Activated naive CD8-positive, alpha-beta T cell treated with anti-CD3 and anti-CD28 coated beads, Interleukin-2, amount 10 ng/mL, durations not matched to agents 7 days and 5 days (primary cell): ENCODE measurements at places on chromosomes 7 and 10.

DNA sequence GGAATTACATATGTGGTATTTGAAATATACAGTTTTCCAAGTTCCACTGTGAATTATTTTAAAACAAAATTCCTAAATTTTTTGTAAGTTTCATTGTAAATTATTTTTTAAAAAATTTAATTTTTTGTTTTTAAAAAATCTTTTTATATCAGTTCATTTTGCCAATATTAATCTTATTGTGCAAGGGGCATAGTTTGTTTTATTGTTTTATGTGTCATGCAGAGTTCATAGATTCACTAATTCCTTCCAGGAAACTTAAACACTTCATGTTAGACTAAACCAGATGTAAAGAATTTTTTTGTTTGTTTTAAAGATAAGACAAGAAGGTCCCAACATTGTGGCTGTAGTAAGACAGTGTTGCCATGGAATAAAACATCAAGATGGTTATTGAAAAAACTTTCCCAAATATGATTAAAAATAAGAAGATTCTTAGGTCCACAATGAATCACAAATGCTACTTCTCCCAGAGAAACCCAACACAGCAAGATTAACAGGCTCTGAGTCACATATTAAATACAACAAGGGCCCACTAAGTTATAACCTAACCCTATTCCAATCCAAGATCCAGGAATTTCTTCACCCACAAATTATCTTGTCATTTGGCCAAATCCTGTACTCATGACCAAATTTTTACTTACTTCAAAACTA, 464.7 kb upstream of the IGFBP3 start:
- no peak overlapping the region for H3K27ac ChIP-seq
- no peaks in the 10 kb centered on the region for H3K36me3 ChIP-seq
- H3K4me1 ChIP-seq: no peaks in the 10 kb centered on the region
- H3K27me3 ChIP-seq: no peaks in the 10 kb centered on the region
- no peak overlapping the region for H3K4me3 ChIP-seq

- no peaks in the 10 kb centered on the region for H3K27me3 ChIP-seq
- no peaks in the 10 kb centered on the region for H3K36me3 ChIP-seq
- H3K4me3 ChIP-seq: no peak overlapping the region
- H3K27ac ChIP-seq: no peak overlapping the region
These were observed 540.2 kb downstream of the NXPH1 start for GRCh38 chr7:8973601-8974000.

- DNase-seq: no peak
- H3K27me3 ChIP-seq: no peaks in the 10 kb centered on the region
- no peak overlapping the region for H3K4me3 ChIP-seq
- no peak overlapping the region for H3K27ac ChIP-seq
These were observed 119.1 kb downstream of the PTPRZ1 start for GRCh38 chr7:121992068-121992467.

DNA sequence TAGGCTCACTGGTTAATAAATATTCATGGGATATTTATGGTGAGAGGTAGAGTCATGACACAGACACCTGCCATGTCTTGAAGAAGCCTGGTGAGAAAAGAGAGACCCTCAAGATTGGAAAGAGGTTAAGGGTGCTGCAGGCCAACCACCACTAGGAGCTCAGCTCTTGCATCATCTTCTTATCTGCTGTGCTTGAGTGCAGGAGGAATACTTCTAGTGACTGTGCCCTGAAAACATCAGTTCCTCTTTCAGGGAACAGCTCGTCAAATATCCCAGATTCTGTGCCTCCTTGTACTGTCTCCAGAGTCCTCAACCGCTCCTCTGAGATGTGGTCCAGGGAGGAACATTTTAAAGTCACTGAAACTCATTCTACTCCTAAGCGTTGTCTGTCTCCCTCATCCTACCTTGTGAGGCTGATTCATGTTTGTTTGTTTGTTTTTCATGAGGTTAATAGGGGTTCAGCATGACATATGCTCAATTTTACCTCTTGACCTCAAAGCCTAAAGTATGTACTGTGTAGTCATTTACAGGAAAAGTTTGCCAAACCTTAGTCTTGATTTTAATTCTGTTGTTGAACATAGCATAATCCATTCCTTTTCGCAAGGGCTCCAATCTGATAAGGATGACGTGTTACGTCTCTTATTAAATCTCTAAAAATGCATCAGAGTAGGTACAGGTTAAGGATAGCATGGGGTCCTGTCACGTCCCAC, 293.1 kb downstream of the C7orf25 start:
- H3K4me3 ChIP-seq: no peak overlapping the region
- DNase-seq: no peak
- H3K27me3 ChIP-seq: peaks cover 3% of the 10 kb centered on the region
- no peaks in the 10 kb centered on the region for H3K4me1 ChIP-seq
- H3K27ac ChIP-seq: no peak overlapping the region
- no peaks in the 10 kb centered on the region for H3K36me3 ChIP-seq

GRCh38 chr7:35707422-35707821, 12.5 kb upstream of the HERPUD2 start:
- H3K27me3 ChIP-seq: no peaks in the 10 kb centered on the region
- H3K36me3 ChIP-seq: peaks cover 3% of the 10 kb centered on the region
- DNase-seq: no peak

- no peak overlapping the region for H3K4me3 ChIP-seq
- H3K36me3 ChIP-seq: no peaks in the 10 kb centered on the region
- H3K27me3 ChIP-seq: peaks cover 17% of the 10 kb centered on the region
- DNase-seq: no peak
- no peak overlapping the region for H3K27ac ChIP-seq
- peaks cover 14% of the 10 kb centered on the region for H3K4me1 ChIP-seq
These were observed 8.1 kb upstream of the POLD2 start for GRCh38 chr7:44131173-44132029.

DNA sequence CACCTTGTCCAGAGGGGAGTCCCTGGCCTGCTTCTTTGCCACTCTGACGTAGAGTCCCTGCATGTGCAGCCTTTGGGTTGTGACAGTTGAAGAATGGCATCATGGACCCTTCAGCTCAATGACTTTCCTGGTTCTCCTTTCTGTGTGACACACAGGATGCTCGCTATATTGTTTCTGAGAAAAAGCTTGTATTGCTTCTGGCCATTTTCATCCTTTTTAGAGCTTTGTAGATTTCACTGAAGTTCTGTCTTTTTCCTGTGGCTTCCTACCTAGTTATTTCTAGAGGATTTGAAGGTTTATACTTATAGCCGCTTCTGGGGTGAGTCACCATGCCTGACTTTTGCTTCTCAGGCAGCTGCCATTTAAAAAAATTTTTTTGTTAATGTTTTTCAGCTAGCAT, 27.0 kb downstream of the SND1 start:
- H3K36me3 ChIP-seq: peaks cover 63% of the 10 kb centered on the region
- no peak overlapping the region for H3K27ac ChIP-seq
- peaks cover 11% of the 10 kb centered on the region for H3K4me1 ChIP-seq
- H3K27me3 ChIP-seq: no peaks in the 10 kb centered on the region
- no peak for DNase-seq

DNA sequence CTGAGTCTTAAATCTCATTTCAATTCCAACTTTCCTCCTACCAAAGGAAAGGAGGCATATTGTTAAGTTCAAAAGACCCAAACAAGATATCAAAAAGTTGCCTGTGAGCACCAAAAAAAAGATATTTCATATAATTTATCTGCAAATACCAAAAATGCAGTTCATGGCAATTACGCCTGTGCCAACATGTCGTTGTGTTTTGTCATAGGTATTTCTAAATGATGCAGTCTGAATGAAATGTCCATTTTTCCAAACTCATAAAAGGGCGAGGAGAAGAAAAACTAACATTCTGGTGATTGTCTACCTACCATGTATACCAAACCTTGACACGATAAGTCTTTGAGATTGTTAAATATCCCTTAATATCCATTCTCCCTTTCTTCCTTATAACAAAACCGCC, 109.8 kb downstream of the SGMS1 start:
- DNase-seq: no peak
- peaks cover 38% of the 10 kb centered on the region for H3K4me1 ChIP-seq
- H3K36me3 ChIP-seq: peaks cover 6% of the 10 kb centered on the region
- no peaks in the 10 kb centered on the region for H3K27me3 ChIP-seq
- H3K4me3 ChIP-seq: no peak overlapping the region

DNA sequence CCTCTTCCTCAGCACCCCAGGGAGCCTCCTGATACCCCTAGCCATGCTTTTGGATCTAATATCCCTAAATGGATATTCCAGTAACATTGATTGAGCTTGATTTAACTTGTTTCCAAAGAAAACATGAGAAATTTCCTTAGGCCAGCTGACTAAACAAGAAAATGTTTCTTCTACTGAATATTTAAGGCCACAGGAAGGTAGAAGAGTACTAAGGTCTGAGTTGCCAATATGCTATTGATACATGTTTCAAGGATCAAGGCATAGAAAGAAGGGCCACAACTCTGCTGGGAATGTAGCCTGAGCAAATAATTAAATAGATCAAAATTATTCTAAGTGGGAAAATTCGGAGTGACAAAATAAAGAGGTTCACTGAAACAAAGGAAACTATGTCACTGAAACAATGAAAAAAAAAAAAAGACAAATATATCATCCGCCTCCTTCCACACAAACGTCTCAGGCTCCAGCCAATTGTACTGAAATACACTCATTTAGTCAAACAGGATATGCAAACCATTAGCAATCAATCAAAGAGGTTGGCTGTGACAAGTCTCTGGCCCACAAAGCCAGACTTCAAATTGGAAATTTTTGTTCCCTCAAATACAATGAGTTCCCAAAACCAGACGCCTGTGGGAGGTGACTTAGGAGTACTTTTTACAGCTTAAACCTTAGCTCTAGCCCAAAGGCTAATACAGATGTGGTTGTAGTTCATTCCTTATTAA, 396.2 kb downstream of the HTR7 start:
- no peak for DNase-seq
- H3K4me3 ChIP-seq: no peak overlapping the region
- H3K27me3 ChIP-seq: no peaks in the 10 kb centered on the region
- H3K27ac ChIP-seq: no peak overlapping the region
- H3K4me1 ChIP-seq: no peaks in the 10 kb centered on the region

DNA sequence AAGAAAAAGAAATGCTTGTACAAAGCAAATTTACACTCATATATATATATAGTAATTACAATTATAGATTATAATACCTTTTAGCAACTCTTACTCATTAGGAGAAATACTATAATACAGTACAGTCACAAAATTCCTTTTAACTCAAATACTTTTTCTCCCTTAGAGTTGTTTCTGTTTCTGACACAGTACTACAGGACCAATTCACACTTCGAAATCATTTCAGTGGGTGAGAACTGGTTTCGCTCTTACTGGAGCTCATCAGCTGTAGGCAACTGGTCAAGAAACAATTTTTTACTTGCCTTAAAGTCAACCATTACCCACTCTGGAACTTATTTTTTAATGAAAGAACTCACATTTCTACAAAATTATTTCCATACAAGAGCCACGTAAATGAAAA, 6.0 kb downstream of the CCDC186 start:
- H3K4me1 ChIP-seq: peaks cover 23% of the 10 kb centered on the region
- H3K27ac ChIP-seq: no peak overlapping the region
- H3K4me3 ChIP-seq: no peak overlapping the region
- H3K36me3 ChIP-seq: peaks cover 38% of the 10 kb centered on the region
- DNase-seq: no peak
- no peaks in the 10 kb centered on the region for H3K27me3 ChIP-seq

- no peak overlapping the region for H3K4me3 ChIP-seq
- DNase-seq: no peak
- H3K27me3 ChIP-seq: no peaks in the 10 kb centered on the region
- no peaks in the 10 kb centered on the region for H3K36me3 ChIP-seq
- H3K4me1 ChIP-seq: peaks cover 11% of the 10 kb centered on the region
These were observed 2.1 kb upstream of the COX19 start for GRCh38 chr7:977326-978048.

DNA sequence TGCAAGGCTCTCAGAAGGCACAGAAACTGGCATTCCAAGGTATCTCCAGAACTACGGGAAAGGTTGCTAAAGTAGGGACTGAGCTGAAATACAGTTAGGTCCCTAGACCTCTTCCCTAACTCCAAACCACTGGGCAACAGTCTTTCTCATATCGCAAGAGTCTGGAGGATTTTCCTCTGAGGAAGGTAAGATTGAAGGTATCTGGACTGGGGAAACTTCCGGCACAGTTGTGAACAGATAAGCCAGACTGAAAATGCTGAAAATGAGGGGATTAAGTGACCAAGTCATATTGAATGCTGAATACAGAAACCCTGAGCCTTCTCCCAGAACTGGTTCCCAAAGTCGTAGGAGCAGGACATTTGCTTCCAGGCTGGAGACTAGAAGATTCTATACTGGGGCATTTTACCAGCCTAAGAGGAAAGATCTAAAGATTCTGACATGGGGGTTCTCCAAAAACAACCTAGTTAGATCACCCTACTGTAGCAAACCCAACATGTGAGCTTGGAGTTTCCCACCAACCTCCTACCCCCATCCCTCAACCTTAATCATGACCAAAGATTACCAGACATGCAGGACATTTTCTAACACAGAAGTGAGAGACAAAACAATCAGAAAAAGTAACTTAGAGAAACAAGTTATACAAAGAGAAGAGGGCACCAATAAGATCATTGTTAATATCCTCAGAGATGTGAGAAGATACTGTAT, 2.8 kb upstream of the PRRT4 start:
- no peak for DNase-seq
- no peak overlapping the region for H3K27ac ChIP-seq
- no peak overlapping the region for H3K4me3 ChIP-seq
- peaks cover 15% of the 10 kb centered on the region for H3K4me1 ChIP-seq
- no peaks in the 10 kb centered on the region for H3K36me3 ChIP-seq

GRCh38 chr7:137882806-137883205, 36.0 kb upstream of the DGKI start:
- DNase-seq: no peak
- no peak overlapping the region for H3K4me3 ChIP-seq
- peaks cover 30% of the 10 kb centered on the region for H3K36me3 ChIP-seq
- no peak overlapping the region for H3K27ac ChIP-seq
- H3K27me3 ChIP-seq: no peaks in the 10 kb centered on the region
- peaks cover 15% of the 10 kb centered on the region for H3K4me1 ChIP-seq

DNA sequence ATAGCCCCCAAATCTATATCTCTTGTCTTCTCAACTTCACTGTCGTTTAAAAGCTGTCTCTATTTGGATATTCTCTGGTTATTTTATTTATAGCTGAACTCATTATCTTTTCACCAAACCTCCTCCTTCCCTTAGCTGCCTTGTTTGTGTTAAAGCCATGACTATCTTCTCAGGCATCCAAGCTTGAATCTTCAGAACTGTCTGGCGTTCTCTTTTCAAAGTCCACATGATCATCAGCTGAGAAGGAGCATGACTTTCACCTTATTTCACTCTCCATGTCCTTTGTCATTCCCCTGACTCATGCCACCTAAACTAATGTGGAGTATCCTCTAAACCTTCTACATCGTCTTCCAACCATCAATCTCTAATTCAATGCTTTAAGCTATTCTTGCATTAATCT, 5.7 kb upstream of the GLCCI1 start:
- no peaks in the 10 kb centered on the region for H3K36me3 ChIP-seq
- no peak overlapping the region for H3K4me3 ChIP-seq
- no peak overlapping the region for H3K27ac ChIP-seq
- peaks cover 9% of the 10 kb centered on the region for H3K4me1 ChIP-seq
- no peak for DNase-seq

DNA sequence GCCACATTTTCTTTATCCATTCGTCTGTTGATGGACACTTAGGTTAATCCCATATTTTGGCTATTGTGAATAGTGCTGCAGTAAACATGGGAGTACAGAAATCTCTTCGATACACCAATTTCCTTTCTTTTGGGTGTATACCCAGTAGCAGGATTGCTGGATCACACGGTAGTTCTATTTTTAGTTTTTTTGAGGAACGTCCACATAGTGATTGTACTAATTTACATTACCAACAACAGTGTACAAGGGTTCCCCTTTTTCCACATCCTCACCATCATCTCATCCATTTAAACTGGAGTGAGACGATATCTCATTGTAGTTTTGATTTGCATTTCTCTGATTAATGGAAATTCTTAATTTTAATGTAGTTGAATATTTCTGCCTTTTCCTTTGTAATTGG, 19.3 kb downstream of the VKORC1L1 start:
- DNase-seq: no peak
- no peaks in the 10 kb centered on the region for H3K27me3 ChIP-seq
- peaks cover 2% of the 10 kb centered on the region for H3K4me1 ChIP-seq
- no peak overlapping the region for H3K4me3 ChIP-seq
- peaks cover 12% of the 10 kb centered on the region for H3K36me3 ChIP-seq
